ENCODE measurements at places on chromosomes 7 and 10. TPM values are rescaled to one million over a fixed set of nuclear protein-coding genes. Genes with fewer than 3 reads are reported as not detected.

GRCh38 chr10:37700886-37701780, 156.3 kb downstream of the ZNF248 start:
- no peak for DNase-seq

GRCh38 chr7:55073051-55073511, 54.3 kb downstream of the EGFR start:
- DNase-seq, result no peak

DNA sequence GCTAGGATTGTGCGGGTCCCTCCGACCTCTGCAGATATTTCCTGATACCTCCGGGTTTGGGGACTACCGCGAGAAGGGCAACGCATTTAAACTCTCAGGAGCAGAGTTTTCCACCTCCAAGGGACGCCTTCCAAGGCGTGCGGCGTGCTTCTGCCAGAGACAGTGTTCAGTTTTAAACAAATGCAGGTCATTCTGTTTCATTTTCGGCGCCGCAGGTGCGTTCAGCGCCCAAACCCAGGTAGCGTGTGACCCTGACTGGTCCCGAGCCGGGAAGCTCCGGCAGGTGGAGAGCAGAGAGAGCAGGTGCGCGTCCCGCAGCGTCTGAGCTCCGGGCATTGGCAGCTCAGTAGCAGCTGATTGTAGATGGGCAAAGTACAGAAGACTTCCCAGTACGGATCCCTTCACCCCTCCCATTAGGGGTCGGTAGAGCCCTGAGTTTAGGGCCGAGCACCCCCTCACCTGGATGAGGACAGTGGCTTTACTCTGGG, 1.4 kb upstream of the CYP26A1 start:
- DNase-seq, result no peak

DNA sequence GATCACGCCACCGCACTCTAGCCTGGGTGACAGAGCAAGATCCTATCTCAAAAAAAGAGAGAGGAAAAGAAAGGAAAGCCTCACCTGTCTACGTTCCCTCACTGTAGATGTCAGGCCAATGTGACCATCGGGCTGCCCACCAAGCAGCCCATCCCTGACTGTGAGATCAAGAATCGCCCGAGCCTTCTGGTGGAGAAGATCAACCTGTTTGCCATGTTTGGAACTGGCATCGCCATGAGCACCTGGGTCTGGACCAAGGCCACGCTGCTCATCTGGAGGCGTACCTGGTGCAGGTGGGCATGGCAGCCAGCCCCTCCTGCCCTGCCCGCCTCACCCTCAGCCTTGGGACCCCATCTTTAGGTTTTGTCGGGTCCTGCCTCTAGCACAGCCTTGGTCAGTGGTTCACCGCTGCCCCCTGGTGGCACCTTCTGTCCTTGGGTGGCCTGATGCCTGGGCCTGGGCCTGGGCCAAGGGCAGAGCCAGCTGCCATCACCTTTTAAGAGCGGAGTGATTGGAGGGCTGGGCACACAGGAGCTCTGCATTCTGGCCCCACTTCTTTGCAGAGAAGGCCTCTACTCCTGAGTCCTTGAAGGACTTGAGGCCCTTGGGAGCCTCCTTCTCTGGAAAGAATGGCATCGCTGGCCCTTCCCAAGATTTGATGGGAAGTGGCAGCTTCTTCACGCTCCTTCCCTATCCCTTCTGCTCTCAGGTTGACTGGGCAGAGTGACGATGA, 14.4 kb upstream of the AHCYL2 start:
- DNase-seq, result peak; percentile 78

DNA sequence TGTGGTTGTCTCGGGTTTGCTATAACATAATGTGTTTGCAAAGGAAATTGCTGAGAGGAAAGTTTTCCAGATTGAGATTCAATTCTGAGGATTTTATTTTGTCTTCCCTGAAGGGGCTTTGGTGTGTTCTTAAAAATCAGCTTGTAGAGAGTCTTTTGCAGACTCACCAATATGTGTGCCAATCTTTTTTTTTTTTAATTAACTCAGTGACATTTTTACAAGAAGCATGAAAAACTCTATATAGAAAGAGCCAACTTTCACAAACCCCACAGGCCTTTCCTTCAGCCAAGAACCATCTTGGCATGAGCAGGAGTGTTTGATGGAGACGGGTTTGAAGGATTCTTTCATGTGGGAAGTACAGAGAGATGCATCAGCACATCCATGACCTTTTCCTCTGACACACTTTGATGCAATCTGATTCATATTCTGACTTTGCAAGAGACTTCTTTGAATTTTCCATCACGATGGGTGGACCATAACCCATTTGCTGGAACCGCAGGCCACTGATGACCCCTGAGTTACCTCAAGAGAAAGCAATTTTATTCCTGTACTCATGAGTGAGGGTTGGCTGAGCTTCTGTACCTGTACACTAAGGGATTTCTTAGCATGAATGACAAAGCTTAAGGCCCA, 892.6 kb downstream of the XPNPEP1 start:
- DNase-seq, result no peak

GRCh38 chr7:25148772-25149575, 23.9 kb upstream of the CYCS start:
- no peak for DNase-seq

- no peak for DNase-seq
Observed at GRCh38 chr7:47725031-47725780, 143.3 kb upstream of the TNS3 start.

DNA sequence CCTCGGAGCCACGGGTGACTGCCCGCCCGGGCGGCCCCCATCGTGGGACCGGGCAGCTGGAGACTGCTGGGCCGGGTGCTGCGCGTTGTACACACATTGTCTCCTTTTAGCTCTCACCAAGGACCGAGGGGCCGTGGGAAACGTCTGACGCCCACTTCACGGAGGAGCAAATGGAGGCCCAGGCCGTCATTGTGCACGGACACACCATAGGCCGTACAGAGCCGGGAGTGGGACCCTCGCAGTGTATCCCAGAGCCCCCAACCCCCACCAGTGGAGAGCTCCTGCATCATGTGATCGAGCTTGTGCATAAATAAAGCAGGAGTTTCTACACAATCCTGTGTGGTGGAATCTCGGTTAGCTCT, 722 bp downstream of the DENND10 start:
- DNase-seq, result peak; percentile 14

DNA sequence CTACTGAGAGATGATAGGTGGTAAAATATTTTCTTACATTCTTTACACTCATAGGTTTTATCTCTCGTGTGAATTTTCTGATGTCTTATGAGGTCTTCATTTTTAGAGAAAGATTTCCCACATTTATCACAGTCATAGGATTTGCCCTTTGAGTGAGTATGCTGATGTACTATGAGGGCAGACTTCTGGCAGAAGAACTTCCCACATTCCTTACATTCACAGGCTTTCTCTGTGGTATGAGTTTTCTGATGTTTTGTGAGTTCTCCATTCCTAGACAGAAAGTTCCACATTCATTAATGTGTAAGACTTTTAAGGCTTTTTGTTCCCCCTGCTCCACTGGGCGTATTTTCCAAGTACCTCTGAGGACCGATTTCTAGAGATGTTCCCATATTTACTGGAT, 23.5 kb downstream of the ZNF25 start:
- DNase-seq, result no peak

DNA sequence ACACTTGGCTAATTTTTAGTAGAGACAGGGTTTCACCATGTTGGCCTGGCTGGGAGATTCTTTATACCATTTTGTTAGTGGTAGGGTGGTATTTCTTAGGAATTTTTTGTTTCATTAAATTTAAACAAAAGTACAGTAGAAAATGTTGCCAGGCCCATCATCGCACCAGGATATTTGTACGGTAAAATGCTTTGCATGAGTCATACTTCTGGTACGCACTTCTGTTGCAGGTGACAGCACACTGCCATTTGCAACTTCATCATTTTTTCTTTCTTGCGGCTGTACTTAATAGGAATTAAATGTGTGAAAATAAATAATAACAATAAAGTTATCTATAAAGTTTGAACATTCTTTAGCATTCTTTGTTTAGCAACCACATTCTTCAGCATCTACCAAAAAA, 195.6 kb downstream of the SKAP2 start:
- no peak for DNase-seq

- DNase-seq, result no peak
Observed at GRCh38 chr7:156524818-156525597, 115.6 kb upstream of the RNF32 start.

- DNase-seq, result no peak
Observed at GRCh38 chr7:81256991-81257390, 338.1 kb upstream of the SEMA3C start.

DNA sequence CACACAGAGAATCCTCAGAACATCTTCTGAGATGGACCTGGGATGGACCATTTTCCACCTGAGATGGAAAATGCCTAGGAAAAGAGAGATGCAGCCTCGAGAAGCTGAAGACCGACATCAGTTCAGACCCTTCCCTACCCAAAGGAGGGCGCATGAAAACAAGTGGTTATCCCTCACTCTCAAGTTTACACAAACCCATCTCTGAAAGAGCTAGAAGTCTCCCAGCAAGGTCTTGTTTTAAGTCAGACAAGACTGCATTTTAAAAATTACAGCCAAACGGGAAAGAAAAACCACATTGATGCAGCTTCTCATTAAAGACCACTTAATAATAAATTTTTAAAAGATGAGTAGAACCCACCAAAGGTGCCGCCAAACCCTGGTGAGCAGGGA, 1.3 kb downstream of the RAPGEF5 start:
- DNase-seq, result no peak

DNA sequence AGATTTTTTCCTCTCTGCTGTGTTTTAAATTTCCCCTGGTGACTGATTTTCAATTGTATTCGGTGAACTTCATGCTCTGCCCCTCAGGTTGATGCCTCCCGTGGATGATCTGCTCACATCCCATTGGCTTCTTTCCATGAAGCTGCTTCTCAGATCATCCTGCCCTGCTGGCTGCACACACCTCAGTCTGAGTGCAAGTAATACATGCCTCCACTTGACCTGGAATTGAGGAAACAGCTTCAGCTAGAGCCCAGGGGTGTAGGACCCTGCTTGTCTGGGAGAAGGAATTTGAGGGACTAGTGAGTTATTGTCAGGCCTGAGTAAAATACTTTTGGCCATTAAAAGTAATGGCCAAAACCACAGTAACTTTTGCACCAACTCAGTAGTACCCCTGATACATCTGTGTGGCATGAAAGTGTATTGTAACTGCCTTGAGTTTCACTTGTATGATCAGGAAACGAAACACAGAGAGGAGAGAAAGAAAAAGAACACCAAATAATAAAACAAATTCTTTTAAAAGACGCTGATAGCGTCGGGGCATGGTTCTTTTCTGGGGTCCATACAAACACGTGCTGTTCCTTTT, 49.4 kb downstream of the SPAM1 start:
- no peak for DNase-seq

DNA sequence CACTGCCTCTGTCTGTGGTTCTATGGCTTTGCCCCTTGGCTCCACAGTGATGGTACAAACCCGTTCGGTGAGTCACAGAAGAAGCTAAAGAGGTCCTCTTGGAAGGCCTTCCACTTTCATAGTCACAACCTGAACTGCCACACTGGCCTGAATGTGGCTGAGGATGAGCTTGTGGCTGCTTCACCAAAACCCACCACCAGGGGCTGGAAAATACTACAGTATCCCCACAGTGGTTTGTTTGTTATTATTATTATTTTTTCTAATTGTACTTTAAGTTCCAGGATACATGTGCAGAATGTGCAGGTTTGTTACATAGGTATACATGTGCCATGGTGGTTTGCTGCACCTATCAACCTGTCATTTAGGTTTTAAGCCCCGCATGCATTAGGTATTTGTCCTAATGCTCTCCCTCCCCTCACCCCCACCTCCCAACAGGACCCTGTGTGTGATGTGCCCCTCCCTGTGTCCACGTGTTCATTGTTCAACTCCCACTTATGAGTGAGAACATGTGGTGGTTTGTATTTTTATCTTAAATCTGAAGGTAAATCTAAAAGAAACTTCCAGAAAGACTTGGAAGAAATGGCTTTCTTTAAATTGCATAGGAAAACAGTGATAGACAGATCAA, 160.8 kb upstream of the NPSR1 start:
- DNase-seq, result no peak

DNA sequence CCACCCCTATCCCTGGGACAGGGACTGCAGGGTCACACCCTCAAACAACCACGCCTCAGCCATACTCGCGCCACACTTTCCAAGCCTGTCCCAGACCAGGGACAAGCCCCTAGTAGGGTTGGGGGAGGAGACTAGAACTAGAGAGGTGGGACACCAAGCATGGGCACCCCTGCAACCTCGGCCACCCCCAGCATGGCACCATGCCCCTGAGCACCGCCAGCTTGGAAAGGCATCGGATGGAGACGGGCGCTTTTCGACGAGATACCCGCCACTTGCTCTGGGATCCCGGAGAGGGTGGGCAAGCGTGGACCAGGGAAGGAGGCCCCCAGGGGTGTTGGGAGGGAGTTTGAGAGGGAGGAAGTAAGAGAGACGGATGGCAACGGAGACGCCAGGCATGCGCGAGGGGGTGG, 13.1 kb upstream of the KMT2E start:
- no peak for DNase-seq

DNA sequence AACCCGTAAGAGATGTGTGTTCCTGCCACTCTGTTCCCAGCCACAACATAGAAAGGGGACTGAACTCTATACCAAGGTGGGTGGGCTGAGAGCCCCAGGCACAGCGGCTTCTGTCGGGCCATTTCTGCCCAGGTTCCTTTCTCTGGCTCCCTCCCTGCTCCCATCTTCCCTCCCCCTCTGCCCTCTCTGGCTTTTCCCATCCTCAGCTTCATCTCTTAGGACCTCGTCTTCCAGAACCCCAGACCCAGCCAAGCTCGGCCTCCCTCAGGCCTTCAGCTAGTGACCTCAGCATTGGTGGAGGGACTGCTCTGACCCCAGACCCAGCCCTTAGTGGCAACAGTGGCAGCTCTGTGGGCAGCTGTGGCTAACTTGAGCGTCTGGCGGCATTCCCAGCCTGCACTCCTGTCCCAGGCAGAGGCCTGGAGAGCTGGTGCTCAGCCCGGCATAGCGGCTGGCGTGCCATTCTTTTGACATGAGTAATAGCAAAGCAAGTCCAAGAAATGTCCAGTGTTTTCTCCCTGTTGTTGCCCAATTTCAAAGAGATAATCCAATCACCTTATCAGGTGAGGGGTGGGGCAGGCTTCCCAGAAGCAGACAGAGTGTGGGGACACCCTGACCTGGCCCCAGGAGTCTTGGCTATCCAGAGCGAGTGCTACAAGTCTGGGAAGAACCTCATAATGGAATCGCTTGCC, 15.9 kb downstream of the PTPRE start:
- DNase-seq, result peak; percentile 82

GRCh38 chr7:25861164-25861496, 290.9 kb upstream of the NFE2L3 start:
- no peak for DNase-seq

The LBX1 gene
- polyA plus RNA-seq, result not detected

The SPDYE2B gene
- not detected for polyA plus RNA-seq

The SGCE gene
- 16.8 TPM for polyA plus RNA-seq

The CPA2 gene
- polyA plus RNA-seq, result 0.23 TPM

The HOXA2 gene
- 0.22 TPM for polyA plus RNA-seq

The GSTO2 gene
- 0.25 TPM for polyA plus RNA-seq

The THSD7A gene
- polyA plus RNA-seq, result 0.22 TPM

The TMEM225B gene
- polyA plus RNA-seq, result 0.10 TPM

The PDE1C gene
- 11.7 TPM for polyA plus RNA-seq

The ST8SIA6 gene
- polyA plus RNA-seq, result 1.8 TPM

The NKX2-3 gene
- not detected for polyA plus RNA-seq

The PDZD7 gene
- 0.66 TPM for polyA plus RNA-seq

Measured in heart right ventricle (tissue), 16 donors.